ENCODE measurements at places on chromosomes 2 and 18.
A peak's percentile ranks its signal among the peaks of the same experiment; 100 is the strongest.

DNA sequence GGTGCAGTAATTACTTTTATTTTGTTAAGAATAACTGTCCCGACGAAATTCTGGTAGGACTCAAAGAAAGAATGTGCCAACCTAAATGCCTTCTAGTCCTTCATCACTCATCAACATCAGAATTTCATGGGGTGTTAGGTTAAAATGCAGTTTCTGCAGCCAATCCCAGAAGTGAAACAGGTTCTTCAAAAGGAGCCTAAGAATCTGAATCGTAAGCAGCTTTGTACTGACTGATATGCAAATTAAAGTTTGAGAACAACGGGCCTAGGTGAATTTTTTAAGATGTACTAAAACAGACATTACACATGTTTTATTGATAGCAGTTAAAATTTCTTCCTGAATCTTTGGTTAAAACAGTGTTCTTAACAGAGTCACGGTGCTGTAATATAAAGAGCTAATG lies 140.3 kb upstream of the ZC3H15 start:
- no peak for DNase-seq

DNA sequence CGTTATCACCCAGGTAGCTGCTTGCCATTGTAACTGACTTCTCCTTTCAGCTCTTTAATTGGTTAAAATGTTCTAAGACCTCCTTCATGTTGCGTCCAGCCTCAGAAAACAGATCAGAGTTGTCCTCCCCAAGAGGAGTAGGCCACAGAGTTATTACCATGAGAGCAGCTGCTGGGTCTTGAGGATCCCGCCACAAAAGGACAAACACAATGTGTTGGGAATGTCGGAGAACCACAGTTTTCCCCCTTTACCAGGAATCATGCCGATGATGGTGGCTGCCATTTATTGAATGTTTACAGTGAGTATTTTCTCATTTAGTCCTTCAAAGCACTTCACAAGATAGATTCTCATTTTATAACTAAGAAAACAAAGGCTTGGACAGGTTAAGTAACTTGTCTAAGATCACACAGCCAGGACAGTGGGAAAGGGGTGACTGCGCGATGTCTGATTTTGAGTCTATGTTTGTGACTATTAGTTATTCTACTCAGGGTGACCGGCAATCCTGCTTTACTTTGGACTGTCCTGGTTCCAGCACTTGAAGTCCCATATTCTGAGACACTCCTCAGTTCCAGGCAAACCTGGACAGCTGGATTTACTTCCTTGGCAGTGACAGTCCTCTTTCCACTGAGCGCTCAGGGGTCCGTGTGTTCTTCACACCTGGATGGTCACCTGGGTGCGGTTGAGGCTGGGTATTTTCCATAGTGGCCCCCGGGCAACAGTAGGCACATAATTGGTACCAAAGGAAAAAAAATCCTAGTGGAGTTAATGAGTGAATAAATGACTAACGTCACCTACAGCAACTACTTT lies 93.6 kb downstream of the LIPG start:
- DNase-seq, result no peak

- DNase-seq, result no peak
These were observed 38.5 kb downstream of the PNO1 start for GRCh38 chr2:68196120-68196716.

GRCh38 chr2:136238286-136239078 lies 120.5 kb upstream of the CXCR4 start:
- DNase-seq, result peak; percentile 41

- DNase-seq, result no peak
These were observed 94.8 kb upstream of the LPIN2 start for GRCh38 chr18:3107740-3108151.
